ENCODE measurements at places on chromosomes 12 and 14.

GRCh38 chr12:84911271-84912197, 1.1 kb downstream of the SLC6A15 start:
- peak overlapping the region; percentile 38 for H3K4me3 ChIP-seq
- peaks cover 29% of the 10 kb centered on the region for H3K4me1 ChIP-seq
- DNase-seq, result peak; percentile 59
- H3K36me3 ChIP-seq, result no peaks in the 10 kb centered on the region

GRCh38 chr12:94020335-94020734, 128.0 kb upstream of the PLXNC1 start:
- H3K27me3 ChIP-seq, result no peaks in the 10 kb centered on the region
- no peak overlapping the region for H3K4me3 ChIP-seq
- no peak for DNase-seq
- no peaks in the 10 kb centered on the region for H3K4me1 ChIP-seq

DNA sequence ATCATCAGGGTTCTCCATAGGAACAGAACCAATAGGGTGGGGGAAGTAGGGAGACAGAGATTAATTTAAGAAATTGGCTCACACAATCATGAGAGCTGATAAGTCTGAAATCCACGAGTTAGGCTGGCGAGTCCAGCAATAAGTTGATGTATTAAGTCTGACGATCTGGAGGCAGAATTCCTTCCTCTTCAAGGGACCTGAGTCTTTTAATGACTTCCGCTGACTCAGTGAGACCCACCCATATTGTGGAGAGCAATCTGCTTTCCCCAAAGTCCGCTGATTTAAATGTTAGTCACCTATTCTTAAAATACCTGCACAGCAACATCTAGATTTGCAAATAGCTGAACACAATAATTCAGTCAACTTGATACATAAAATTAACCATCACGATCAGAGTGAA, 97.8 kb downstream of the SPTSSA start:
- H3K36me3 ChIP-seq, result no peaks in the 10 kb centered on the region
- no peak overlapping the region for H3K27ac ChIP-seq
- H3K27me3 ChIP-seq, result peaks cover 3% of the 10 kb centered on the region
- H3K4me3 ChIP-seq, result no peak overlapping the region
- no peak for DNase-seq

- H3K4me3 ChIP-seq, result no peak overlapping the region
- H3K27ac ChIP-seq, result no peak overlapping the region
- DNase-seq, result no peak
- no peaks in the 10 kb centered on the region for H3K4me1 ChIP-seq
- peaks cover 44% of the 10 kb centered on the region for H3K36me3 ChIP-seq
- no peaks in the 10 kb centered on the region for H3K27me3 ChIP-seq
Observed at GRCh38 chr14:74737753-74738325, 24.9 kb downstream of the FCF1 start.

GRCh38 chr12:43969882-43970281, 134.0 kb downstream of the TMEM117 start:
- no peaks in the 10 kb centered on the region for H3K27me3 ChIP-seq
- H3K4me3 ChIP-seq, result no peak overlapping the region
- no peaks in the 10 kb centered on the region for H3K4me1 ChIP-seq
- H3K27ac ChIP-seq, result no peak overlapping the region
- no peaks in the 10 kb centered on the region for H3K36me3 ChIP-seq

DNA sequence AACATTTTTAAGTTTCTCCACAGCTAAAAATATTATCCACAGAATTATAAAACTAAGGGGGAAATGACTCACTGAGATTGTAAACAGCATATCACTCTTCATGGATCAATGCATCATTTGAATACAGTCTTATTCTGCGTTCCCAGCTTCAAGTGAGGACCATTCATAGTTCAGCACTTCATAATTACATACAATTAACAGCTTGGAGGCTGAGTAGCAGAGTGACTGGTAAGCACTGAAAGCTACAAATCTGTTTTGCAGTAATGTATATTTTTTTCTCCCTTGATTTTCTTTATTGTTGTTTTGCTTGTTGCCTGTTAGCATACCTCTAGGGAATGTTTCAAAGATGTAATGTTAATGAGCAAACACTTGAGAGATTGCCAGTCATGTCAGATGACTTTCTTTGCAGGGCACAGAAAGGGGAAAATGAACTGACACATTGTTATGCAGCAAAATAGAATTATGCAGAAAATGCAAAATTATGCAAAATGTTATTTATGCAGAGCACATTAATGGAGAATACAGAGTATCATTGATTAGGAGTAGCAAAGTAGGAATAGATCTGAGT, 138.6 kb downstream of the RPS29 start:
- no peak overlapping the region for H3K4me3 ChIP-seq
- H3K27ac ChIP-seq, result no peak overlapping the region
- no peak for DNase-seq
- H3K36me3 ChIP-seq, result no peaks in the 10 kb centered on the region
- H3K27me3 ChIP-seq, result no peaks in the 10 kb centered on the region

- no peaks in the 10 kb centered on the region for H3K36me3 ChIP-seq
- H3K4me1 ChIP-seq, result peaks cover 16% of the 10 kb centered on the region
- H3K4me3 ChIP-seq, result no peak overlapping the region
- H3K27me3 ChIP-seq, result no peaks in the 10 kb centered on the region
- no peak for DNase-seq
Observed at GRCh38 chr12:94625531-94625930, 24.8 kb downstream of the TMCC3 start.

DNA sequence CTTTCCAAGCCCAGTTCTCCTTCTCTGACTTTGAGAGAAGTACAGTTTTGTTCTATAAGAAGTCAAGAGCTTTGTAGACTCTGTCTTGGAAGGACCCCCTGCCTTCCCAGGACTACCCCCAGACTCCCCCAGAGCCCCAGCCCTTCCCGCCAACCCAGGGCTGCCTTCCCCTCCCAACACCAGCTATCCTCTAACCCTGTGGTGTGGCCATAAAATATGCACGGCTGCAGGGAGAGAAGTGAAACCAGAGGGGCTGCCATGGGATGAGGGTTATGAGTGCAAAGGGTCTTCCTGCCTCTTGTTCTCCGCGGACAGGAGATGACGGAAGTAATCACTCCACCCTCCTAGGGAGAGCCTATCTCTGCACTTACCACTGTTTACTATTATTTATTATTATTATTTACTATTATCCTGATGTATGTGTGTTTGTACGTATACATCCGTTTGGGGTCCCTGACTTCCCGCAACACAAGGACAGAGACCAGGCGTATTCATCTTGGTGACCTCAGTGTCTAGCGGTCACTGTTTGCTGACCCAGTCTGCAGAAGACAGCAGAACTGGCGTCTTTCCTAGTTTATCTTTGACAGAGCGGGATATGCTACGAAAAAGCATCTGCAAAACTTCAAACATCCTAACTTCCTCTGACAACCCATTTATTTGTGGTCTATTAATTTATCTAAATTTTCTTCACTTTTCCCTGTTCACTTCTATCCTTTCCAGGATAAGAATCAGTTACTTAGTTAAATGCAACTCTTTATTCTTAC, 3.5 kb upstream of the SCNN1A start:
- H3K27ac ChIP-seq, result no peak overlapping the region
- DNase-seq, result peak; percentile 62
- no peaks in the 10 kb centered on the region for H3K4me1 ChIP-seq
- H3K4me3 ChIP-seq, result no peak overlapping the region
- H3K27me3 ChIP-seq, result no peaks in the 10 kb centered on the region

DNA sequence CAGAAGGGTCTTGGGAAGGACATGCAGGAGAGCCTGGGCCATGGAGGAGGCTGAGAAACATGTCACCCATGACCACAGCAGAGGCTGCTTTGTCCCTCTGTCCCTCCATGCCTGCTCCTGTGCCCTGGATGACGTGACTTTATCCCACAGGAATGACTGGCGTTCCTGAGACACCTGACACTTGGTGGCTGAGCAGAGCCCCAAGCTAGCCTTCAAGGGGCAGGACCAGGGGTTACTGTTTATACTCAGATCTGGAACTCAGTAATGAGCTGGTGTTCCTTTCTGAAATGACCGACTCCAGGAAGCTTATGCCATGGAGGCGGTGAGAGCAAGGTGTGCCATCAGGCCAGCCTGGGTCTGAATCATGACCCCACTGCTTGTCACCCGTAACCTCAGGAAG, 44.2 kb downstream of the ZFP36L1 start:
- H3K36me3 ChIP-seq, result no peaks in the 10 kb centered on the region
- H3K27me3 ChIP-seq, result no peaks in the 10 kb centered on the region
- H3K27ac ChIP-seq, result no peak overlapping the region
- no peak for DNase-seq
- H3K4me1 ChIP-seq, result peaks cover 3% of the 10 kb centered on the region
- H3K4me3 ChIP-seq, result no peak overlapping the region

GRCh38 chr14:65084554-65085505, 17.5 kb downstream of the MAX start:
- no peak overlapping the region for H3K4me3 ChIP-seq
- H3K27ac ChIP-seq, result no peak overlapping the region
- peaks cover 31% of the 10 kb centered on the region for H3K36me3 ChIP-seq
- peaks cover 13% of the 10 kb centered on the region for H3K4me1 ChIP-seq
- no peak for DNase-seq

DNA sequence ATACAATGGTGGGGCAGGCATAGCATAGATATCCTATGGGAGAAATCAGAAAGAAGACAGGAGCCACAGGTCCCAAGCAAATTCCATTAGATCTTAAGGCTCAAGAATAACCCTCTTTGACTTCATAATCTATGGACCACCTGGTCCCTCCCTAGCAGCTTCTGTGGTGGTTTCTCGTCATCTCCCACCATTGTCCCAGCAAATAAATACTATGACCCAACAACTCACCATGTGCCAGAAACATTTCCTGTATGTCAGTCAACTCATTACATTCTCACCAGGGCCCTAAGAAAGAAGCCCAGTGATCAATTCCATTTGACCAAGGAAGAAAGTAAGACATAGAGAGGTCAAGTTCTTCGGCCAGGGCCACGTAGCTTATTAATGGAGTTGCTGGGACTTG, 646.2 kb downstream of the VRK1 start:
- H3K27ac ChIP-seq, result no peak overlapping the region
- DNase-seq, result no peak
- H3K4me3 ChIP-seq, result no peak overlapping the region
- H3K4me1 ChIP-seq, result no peaks in the 10 kb centered on the region
- no peaks in the 10 kb centered on the region for H3K36me3 ChIP-seq
- no peaks in the 10 kb centered on the region for H3K27me3 ChIP-seq

GRCh38 chr12:119660076-119660475, 7.9 kb upstream of the PRKAB1 start:
- H3K27me3 ChIP-seq, result no peaks in the 10 kb centered on the region
- no peak overlapping the region for H3K27ac ChIP-seq
- no peaks in the 10 kb centered on the region for H3K4me1 ChIP-seq
- DNase-seq, result no peak

- H3K27me3 ChIP-seq, result no peaks in the 10 kb centered on the region
- peak within 1 kb of the TSS; percentile 85 for H3K27ac ChIP-seq
- DNase-seq, result peak; percentile 65
Observed at GRCh38 chr12:56258068-56258819, at the start of gene ANKRD52. Gene ANKRD52 (minus strand): TSS chr12:56258384. CDS start chr12:56258269, 115 bp downstream.

GRCh38 chr14:20093442-20093841, 17.1 kb upstream of the OR4K17 start:
- H3K4me1 ChIP-seq, result no peaks in the 10 kb centered on the region
- H3K27me3 ChIP-seq, result no peaks in the 10 kb centered on the region
- no peak overlapping the region for H3K27ac ChIP-seq
- H3K36me3 ChIP-seq, result no peaks in the 10 kb centered on the region

- no peaks in the 10 kb centered on the region for H3K36me3 ChIP-seq
- DNase-seq, result no peak
- H3K27me3 ChIP-seq, result no peaks in the 10 kb centered on the region
- H3K4me3 ChIP-seq, result peak overlapping the region; percentile 86
- H3K4me1 ChIP-seq, result peaks cover 25% of the 10 kb centered on the region
Observed at GRCh38 chr12:7019043-7019569, 830 bp upstream of the LPCAT3 start.

- no peaks in the 10 kb centered on the region for H3K4me1 ChIP-seq
- DNase-seq, result no peak
- H3K36me3 ChIP-seq, result peaks cover 41% of the 10 kb centered on the region
- no peak overlapping the region for H3K27ac ChIP-seq
- no peak overlapping the region for H3K4me3 ChIP-seq
Observed at GRCh38 chr12:113374823-113375428, 16.5 kb downstream of the PLBD2 start.

DNA sequence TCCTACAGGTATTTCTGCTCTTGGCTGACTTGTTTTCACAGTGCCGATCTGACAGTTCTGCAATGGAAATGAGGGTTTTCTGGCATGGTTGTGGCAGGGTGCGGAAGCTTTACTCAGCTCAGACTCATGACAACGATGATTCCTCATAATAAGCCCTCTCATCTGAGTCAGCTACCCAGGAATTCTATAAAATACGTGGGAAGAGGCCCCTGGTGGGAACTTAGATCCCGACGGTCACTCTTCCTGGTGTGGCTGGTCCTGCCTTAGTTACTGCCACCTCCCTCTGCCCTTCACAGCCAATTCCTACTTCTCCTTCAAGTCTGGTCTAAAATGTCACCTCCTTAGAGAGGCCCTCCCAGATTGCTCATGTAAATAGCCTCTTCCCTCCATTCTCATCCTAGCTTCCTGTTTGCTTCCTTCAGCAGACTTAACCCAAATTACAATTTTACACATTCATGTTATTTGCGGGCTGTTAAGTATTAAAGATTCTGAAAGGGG, 104.2 kb upstream of the MAP1LC3B2 start:
- peak overlapping the region; percentile 89 for H3K27ac ChIP-seq
- H3K4me3 ChIP-seq, result no peak overlapping the region
- H3K36me3 ChIP-seq, result no peaks in the 10 kb centered on the region
- H3K27me3 ChIP-seq, result no peaks in the 10 kb centered on the region

GRCh38 chr14:101737414-101738339, 23.8 kb upstream of the PPP2R5C start:
- no peak overlapping the region for H3K27ac ChIP-seq
- DNase-seq, result no peak
- no peaks in the 10 kb centered on the region for H3K27me3 ChIP-seq
- no peaks in the 10 kb centered on the region for H3K4me1 ChIP-seq
- no peaks in the 10 kb centered on the region for H3K36me3 ChIP-seq

- no peaks in the 10 kb centered on the region for H3K27me3 ChIP-seq
- no peak overlapping the region for H3K4me3 ChIP-seq
- H3K27ac ChIP-seq, result no peak overlapping the region
- H3K4me1 ChIP-seq, result no peaks in the 10 kb centered on the region
- no peak for DNase-seq
Observed at GRCh38 chr14:103232831-103233319, 101.2 kb upstream of the EIF5 start.

- DNase-seq, result no peak
- H3K27ac ChIP-seq, result no peak within 1 kb of the TSS
- no peaks in the 10 kb centered on the region for H3K36me3 ChIP-seq
Observed at GRCh38 chr12:94147991-94148738, at the start of gene PLXNC1. Gene PLXNC1 (plus strand): TSS chr12:94148577. CDS start chr12:94148972, 395 bp downstream.

GRCh38 chr12:39440101-39440500, 2.8 kb downstream of the KIF21A start:
- no peaks in the 10 kb centered on the region for H3K36me3 ChIP-seq
- H3K27me3 ChIP-seq, result no peaks in the 10 kb centered on the region
- no peak for DNase-seq
- no peak overlapping the region for H3K27ac ChIP-seq
- no peak overlapping the region for H3K4me3 ChIP-seq

- H3K27ac ChIP-seq, result no peak overlapping the region
- no peaks in the 10 kb centered on the region for H3K4me1 ChIP-seq
- DNase-seq, result no peak
- H3K27me3 ChIP-seq, result no peaks in the 10 kb centered on the region
Observed at GRCh38 chr12:5267603-5268423, 164.1 kb upstream of the NTF3 start.

Data from tibial artery (tissue), 4 donors.